Endothelial cell (in vitro differentiated cells): ENCODE measurements at places on chromosomes 6 and 20. TPM values are rescaled to one million over a fixed set of nuclear protein-coding genes. Genes with fewer than 3 reads are reported as not detected.
A peak's percentile ranks its signal among the peaks of the same experiment; 100 is the strongest.

DNA sequence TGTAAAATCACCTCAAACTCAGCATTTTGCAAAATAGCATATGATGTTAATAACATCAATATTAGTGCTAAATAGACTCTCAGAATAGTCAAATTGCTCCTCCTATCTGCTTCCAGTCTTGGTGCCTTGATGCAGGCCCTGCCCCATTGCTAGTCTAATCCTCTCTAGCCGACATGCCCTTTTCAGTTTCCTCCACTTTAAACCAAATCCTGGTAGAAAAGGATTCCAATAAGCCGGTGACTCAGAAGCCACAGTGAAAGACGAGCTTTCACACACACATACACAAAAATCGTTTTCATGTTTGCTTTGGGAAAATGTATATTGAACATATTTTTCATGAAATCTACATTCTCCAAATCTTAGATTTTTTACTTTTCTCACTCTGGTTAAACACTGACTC, 203.1 kb downstream of the LMBRD1 start:
- DNase-seq, result no peak

Gene TASP1
- 15.9 TPM for total RNA-seq

GRCh38 chr6:89492025-89492640, 59.2 kb downstream of the ANKRD6 start:
- DNase-seq, result no peak

- no peak for DNase-seq
Observed at GRCh38 chr20:58522666-58523065, 7.5 kb upstream of the APCDD1L start.

DNA sequence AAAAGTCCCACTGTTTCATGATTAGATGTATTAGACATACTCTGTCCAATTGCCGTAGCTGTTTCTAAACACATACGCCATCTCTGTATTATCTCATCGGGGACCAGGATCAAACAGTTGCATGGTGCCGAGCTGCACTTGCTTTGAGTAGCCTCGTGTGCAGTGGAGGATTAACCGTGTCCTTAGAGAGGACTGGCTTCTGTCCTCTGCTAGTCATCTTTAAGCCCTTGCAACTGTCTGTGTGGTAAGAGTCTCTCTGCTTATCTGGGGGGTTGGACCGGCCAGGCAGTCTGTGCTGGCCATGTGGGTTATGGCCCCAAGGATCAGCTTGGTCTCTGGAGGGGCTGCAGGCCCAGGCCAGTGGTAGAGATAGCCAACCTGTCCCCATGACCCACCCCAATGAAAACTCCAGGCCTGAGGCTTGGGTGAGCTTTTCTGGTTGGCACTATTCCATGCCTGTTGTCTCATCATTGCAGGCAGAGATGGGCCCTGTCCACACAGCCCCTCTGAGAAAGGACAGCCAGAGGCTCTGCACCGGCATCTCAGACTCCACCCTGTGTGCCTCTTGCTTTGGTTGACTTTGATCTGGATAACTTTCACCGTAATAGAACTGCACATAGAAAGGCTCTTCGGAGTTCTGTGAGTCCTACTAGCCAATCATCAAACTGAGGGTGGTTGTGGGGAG, 137.3 kb upstream of the SNX9 start:
- DNase-seq, result no peak

DNA sequence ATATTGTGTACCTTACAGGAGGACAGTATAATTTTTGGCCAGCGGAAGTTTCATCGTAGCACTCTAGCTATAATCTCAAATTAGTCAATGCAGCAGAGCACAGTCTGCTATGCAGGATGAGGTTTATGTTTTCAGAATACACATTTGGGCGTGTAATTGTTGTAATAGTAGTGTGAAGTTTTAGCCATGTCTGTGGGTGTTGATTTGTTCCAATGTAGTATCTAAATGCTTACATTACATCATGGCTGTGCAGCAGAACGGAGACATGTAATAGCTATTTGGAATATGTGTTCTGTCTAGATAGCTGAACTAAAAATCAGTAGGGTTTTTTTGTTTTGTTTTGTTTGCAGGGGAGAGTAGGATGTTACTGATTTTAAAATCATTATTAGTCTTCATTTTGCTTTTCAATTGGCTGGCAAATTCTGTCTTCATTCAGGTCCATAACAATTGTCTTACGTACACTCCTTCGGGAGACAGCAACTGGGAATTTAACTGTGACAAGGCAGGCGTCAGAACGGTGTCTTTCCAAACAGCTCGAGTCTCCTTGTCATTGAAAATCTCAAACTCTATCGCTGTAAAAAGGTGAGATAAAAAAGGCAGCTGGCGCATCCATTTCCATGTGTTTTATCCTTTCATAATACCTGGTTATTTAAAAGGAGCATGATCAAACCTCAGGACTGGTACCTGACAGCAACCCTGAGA, 65.1 kb upstream of the CDH4 start:
- no peak for DNase-seq

DNA sequence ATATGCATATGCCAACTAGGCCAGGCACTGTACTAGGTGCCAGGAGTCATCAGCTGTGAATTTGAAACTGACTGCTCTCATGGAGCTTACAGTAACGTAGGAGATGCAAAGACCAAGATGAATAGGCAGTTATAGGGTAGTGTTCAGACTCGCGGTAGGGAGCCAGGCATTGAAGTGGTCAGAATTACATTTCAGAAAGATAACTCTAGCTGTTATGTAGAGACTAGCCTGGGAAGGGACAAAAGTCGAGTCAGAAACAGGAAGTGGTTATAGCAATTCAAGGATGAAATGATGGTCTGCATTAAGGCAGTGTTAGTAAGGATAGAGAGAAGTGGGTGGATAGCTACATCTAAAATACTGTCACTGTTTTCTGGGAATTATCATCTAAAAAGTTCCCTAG, 56.6 kb downstream of the PCMT1 start:
- no peak for DNase-seq

DNA sequence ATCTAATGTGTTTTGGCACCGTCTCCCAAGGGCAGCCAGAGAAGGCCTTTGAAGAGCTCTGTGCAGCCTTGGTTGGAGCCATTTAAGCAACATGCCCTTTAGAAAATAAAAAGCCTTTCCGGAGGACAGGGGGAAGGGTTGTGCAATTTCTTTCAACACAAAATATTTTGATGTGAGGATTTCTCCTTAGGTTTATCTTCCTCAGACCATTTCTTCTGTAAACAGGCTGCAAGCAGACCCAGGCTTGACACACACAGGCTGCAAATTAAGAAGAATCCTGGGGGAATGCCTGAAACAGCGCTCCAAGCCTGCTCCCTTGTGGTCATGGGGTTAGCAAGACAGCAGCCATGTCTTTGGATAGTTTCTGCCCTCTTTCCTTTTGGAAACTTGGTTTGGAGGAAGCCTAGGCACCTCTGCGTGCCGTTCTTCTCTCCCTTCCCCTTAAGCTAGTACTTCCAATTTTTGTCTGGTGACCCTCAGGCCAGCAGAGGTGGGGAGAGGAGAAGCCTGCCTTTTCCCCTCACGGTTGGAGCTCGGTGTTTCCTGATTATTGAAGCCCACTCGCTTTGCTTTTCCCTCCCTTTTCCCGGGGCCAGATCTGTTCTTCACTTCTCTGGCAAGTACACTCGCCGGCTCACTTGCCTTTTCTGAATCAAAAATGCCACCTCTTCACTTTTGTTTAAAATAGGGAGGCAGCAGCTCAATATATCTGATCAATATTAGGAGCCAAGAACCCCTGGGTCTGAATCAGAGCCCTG, 39.6 kb upstream of the NOX3 start:
- peak; percentile 25 for DNase-seq

DNA sequence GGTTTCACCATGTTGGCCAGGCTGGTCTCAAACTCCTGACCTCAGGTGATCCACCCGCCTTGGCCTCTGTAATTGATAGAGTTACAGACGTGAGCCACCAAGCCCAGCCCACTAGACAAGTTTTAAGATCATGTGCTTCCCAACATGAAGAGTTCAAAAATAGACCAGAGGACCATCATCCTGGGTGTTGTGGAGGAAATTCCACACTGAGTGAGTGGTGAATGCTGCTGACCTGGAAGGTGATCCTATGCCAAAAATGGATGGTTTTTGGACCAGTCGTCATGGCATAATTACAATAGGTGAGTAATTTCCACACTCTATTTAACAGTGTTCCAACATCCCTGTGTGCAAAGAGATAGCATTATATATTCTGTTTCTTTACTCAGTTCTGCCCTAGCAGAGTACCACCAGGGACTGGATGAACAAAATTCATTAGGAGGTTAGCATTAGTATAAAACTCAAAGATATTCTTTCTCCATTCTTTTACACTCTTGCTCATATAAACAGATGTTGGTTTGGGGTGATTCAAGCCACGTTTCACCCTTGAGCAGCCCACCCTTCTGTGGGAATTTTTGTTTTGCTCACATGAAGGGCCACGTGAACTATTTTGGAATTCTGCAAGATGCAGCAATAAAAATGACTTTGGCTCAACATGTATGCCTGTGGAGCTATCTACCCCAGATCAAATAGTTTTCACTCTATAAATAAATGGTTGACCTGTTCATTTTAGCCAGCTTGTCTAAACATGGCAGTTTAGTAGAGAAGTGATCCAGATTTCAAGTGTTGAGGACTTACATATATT, 206.2 kb upstream of the TCF21 start:
- DNase-seq, result no peak
